ENCODE measurements at places on chromosomes 12 and 14. TPM values are rescaled to one million over a fixed set of nuclear protein-coding genes. Genes with fewer than 3 reads are reported as not detected.

- H3K36me3 ChIP-seq: no peaks in the 10 kb centered on the region
- H3K27me3 ChIP-seq: no peaks in the 10 kb centered on the region
- no peak overlapping the region for H3K4me3 ChIP-seq
- H3K4me1 ChIP-seq: peaks cover 6% of the 10 kb centered on the region
- DNase-seq: no peak
Observed at GRCh38 chr14:55645145-55645544, 65.1 kb downstream of the KTN1 start.

GRCh38 chr14:88616697-88617096 lies 53.9 kb downstream of the ZC3H14 start:
- DNase-seq: no peak
- no peaks in the 10 kb centered on the region for H3K36me3 ChIP-seq

DNA sequence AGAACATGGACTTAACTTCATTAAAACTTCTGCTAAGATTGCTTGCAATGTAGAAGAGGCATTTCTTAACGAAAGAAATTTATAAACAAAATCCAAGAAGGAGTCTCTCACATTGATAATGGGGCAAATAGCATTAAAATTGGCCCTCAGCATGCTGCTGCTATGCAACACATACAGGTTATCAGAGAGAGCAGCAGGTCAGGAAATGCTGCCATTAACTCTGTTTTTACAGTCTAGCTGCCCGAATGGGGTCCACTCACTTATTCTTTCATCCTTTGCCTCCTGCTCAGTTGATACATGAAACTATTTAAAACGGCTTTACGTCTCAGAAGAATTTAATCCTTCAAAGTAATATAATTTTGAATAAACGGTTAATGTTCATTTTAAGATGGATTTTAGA lies 620.4 kb downstream of the SLC16A7 start:
- no peaks in the 10 kb centered on the region for H3K27me3 ChIP-seq
- H3K27ac ChIP-seq: no peak overlapping the region
- no peak overlapping the region for H3K4me3 ChIP-seq

GRCh38 chr12:66596199-66596598 lies 82.7 kb downstream of the GRIP1 start:
- H3K36me3 ChIP-seq: no peaks in the 10 kb centered on the region
- no peak overlapping the region for H3K4me3 ChIP-seq
- no peak for DNase-seq
- H3K27me3 ChIP-seq: no peaks in the 10 kb centered on the region
- no peak overlapping the region for H3K27ac ChIP-seq

- H3K4me1 ChIP-seq: no peaks in the 10 kb centered on the region
- DNase-seq: peak; percentile 19
- H3K27ac ChIP-seq: no peak overlapping the region
- no peak overlapping the region for H3K4me3 ChIP-seq
- no peaks in the 10 kb centered on the region for H3K36me3 ChIP-seq
- H3K27me3 ChIP-seq: no peaks in the 10 kb centered on the region
Observed at GRCh38 chr12:7374423-7375144, 69.4 kb downstream of the CD163L1 start.

Gene TAS2R46
- total RNA-seq: 5.4 TPM

Gene KRT71
- not detected for total RNA-seq
